ENCODE measurements at places on chromosomes 1 and 21.
A peak's percentile ranks its signal among the peaks of the same experiment; 100 is the strongest.

DNA sequence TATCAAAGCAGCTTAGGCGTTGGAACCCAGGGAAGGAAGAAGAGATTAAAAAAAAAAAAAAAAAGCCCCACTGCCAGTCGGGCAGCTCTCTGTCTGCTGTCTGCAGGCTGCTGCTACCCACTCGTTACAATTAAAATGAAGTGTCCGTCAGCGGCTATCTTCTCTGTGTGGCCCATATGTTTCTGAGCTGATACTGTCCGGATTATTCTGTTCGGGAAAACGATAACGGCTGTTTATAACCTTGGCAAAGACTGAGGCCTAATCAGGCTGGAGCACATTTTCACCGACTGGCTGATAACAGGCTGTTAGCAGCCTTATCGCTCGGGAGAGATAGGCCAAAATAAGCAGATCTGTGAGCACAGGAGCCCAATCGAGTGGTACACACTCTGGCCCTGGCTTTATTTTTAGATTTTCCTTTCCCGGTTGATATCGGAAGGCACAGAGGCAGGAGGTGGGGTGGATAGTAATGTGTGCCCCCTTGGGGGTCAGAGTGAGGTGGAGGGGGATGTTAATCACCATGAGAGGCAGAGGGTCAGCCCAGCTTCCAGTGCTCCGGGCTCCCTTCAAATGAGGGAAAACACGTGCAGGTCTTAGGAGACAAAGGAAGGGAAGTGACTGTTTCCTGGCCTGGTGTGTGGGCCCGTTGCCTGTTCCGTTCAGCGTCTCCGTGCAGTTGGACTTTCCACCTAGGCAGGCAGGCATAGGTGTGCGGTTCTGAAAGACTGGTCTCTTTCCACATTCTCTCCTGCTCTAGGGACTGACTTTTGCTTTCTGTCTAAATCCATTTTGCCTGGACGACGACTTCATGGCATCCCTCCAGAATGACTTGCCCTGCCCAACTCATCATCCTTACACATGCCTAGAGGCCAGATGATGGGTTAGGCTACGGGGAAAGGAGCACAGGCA, 153.4 kb downstream of the PBX1 start:
- no peak for DNase-seq

- no peak for DNase-seq
These were observed 4.5 kb downstream of the TRAF5 start for GRCh38 chr1:211331011-211331709.

DNA sequence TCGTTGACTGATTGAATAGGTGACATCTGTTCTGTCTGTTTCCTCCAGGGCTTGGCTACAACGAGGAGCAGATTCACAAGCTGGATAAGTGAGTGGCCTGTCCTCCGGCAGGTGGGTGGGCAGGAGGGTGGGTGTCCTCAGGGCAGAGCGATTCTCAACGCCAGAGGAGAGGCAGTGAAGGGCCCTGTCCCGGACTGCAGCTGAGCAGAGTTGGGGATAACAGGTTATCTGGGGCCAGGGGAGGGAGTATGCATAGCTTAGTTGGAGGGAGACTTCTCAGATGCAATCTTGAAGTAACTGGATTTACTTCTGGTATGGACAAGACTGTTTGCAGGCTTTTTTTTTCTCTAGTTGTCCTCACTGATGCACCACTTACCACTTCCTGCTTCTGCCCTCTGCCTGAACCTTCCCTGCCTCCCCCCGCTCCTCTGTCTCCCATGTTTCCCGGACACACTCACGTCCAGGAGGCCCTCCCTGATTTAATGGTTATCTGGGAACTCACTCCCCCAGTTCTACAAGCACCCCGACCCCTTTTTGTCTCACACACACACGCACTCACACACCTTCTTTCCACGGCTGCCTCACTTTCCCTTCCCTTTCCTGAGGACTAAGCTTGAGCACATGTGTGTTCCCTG, 16.4 kb upstream of the RASSF5 start:
- no peak for DNase-seq

DNA sequence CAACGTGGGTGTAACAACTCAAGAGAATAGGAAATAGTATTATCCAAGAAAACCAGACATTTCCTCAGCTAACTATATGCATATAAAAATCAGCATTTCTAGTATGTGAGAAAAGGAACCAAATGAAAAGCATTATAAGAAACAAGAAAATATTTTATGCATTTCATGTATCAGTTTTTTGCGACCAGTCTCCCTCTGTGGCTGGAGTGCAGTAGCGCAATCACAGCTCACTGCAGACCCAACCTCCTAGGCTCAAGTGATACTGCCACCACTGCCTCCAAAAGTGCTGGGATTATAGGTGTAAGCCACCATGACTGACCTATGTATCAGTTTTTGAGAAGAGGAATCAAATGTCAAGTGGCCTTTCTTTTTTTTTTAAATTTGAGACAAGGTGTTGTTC, 31.0 kb downstream of the SLC16A1 start:
- no peak for DNase-seq

GRCh38 chr1:201405484-201405831, 6.3 kb upstream of the LAD1 start:
- DNase-seq, result no peak

GRCh38 chr1:48756683-48757316, 19.9 kb downstream of the BEND5 start:
- no peak for DNase-seq

DNA sequence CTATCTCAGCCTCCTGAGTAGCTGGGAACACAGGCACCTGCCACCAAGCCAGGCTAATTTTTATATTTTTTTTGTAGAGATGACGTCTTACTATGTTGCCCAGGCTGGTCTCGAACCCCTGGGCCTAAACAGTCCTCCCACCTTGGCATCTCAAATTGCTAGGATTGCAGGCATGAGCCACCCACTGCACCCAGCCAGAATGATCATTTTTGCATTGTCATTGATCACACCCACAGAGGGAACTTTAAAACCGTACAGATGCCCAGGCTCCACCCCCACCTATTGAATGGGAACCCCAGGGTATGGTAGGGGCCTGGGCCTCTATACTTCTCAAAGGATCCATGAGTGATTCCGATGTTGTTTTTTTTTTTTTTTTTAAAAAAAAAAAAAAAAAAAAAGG, 36.7 kb downstream of the ETNK2 start:
- DNase-seq, result no peak

GRCh38 chr1:40981691-40982448, 2.4 kb downstream of the CTPS1 start:
- no peak for DNase-seq

GRCh38 chr1:241637046-241637590, 3.1 kb downstream of the CHML start:
- no peak for DNase-seq

GRCh38 chr1:118773656-118774055, 214.5 kb downstream of the TBX15 start:
- DNase-seq, result no peak

- no peak for DNase-seq
These were observed 67.5 kb upstream of the ACOT11 start for GRCh38 chr1:54480525-54480848.

DNA sequence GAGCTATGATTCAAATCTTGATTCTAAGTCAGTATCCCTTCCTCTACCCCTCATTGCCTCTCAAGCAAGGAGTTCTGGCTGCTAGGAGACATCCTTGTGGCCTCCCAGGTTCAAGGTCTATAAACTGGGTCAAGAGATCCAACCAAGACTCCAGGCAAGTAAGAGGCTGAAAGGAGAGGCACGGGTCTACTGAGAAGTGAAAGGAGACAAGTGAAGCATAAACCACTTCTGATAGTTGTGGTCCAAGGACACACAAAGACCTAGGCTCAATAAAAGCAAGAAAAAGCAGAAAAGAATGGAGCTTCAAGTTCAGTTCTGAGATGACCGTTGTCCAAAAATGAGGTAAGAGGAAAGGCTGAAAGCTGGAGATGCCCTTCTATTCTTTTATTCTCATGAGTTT, 17.8 kb upstream of the PPP2R5A start:
- DNase-seq, result no peak

DNA sequence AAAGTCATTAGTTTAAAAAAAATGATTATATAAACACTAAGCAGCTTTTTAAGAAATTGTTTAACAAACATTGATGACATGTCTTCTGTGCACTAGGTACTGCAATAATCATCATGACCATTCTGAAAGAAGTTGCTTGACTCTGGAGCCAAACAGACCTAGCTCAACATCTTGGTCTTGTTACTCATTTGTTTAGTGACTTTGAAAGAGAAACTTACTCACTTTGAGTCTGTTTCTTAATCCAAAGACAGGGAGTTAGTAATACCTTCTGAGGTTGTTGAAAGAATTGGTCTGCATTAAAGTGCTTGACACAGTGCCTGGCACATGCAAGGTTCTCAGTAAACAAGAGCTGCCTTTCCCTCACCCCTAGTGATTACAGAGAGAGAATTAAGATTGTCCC, 84.4 kb downstream of the SGIP1 start:
- DNase-seq, result no peak

DNA sequence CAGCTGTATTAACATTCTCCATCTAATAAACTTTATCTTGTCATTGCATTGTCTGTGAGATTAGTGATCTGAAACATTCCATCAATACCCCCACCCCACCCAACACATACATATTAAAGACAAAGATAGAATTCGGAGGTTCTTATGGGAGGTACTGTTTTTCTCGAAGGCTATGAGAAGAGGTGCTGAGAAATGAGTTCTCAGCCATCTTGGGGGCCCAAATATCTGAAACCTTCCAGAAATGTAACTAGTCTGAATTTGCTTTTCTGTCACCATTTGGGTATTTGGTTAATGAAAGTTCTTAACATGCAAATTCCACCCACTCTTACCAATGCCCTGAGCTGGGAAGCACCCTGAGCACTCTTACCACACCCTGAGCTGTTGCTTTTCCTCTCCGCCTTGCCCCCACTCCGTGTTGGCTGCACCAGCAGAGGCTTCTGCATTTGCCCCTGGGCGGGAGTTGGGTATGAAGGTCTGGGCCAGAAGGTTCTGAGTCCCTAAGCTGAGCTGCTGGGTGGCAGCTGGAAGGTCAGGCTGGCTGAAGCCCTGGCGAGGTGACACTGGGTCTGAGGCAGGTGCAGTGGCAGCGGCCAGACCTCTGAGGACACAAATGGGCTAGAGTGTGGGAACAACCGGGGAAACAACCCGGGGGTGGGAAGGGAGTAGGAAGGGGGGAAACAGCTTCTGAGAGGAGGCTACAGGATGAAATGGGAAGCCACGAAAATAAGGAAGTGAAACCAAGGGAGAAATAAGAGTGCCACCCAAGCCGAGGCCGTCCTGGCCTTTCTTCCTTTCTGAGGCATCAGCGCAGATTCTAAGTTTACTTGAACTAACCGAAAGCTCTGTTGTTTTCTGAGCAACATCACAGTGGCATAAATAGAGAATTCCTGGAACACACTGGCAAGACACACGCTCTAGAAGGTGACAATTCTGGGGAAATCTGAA, 26.3 kb upstream of the IER5 start:
- DNase-seq, result no peak

DNA sequence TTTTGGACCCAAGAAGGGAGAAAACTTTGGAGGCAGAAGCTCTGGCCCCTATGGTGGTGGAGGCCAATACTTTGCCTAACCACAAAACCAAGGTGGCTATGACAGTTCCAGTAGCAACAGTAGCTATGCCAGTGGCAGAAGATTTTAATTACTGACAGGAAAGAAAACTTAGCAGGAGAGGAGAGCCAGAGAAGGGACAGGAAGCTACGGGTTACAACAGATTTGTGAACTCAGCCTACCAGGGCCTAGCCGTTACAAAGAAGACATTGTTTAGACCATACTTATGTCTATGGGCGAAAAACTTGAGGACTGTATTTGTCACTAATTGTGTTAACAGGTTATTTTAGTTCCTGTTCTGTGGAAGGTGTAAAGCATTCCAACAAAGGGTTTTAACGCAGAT, 10.4 kb upstream of the ACOT11 start:
- no peak for DNase-seq

- DNase-seq, result no peak
These were observed 109.8 kb downstream of the OMA1 start for GRCh38 chr1:58436615-58437297.

DNA sequence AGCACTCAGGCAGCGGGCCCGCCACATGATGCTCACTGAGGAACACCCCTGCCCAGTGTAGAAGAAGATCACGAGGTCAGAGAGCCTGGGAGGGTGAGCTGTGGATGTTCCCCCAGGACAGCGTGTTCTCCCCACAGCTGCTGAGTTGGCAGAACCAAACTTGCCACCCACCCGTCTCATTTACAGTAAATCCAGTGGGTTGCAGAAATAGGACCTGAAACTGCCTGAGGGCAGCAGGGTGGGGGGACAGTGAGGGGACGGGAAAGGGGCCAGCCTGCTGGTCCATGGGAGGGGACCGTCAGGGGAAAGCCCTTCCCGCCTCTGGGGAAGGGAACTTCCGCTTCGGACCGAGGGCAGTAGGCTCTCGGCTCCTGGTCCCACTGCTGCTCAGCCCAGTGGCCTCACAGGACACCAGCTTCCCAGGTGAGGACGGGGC, at the start of gene C1QB:
TSS of gene C1QB (plus strand) at position 356 of the 436 bp plus-strand sequence. CDS start 6,227 bp downstream, outside the sequence.
- DNase-seq, result no peak

DNA sequence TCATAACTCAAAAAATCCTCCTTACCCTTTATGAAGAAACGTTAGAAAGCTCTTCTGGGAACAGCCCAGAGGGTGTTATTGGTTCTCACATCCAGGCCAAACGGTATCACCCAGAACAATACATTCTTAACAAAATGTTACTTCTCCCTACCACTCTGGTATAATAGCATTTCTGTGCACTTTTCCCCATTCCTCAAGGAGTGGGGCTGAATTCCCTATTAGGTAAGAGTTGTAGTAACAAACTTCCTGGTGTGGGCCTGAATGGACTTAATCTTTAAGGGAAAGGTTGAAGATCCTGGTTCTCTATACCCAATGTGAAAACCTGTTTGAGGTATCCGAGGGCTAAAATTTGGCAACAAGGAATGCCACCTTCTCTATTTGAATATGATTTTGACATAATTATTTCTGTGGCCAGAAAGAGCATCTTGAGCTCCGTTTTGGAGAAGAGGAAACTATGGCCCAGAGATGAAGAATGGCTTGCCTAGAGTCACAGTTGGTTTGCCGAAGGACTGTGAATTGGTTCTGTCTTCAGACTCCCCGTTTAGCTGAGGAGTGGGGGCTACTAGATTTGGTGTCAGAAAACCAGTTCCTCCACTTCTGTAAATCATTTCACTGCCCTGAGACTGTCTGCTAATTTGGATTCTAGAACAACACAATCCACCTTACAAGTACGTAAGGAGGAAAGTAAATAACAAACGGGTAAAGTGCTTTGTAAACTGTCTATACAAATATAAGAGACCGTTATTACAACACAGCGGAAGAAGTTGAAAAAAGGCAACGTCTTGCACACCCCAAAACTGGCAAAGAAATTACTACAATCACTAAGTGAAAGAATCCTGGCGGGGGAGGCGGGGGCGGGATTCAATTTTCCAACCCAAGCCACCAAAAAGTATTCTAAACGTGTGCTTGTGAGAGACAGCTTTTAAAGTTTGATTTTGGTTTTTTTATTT, 2.3 kb downstream of the ANP32E start:
- DNase-seq, result peak; percentile 59

GRCh38 chr1:186708694-186709097, 28.5 kb upstream of the PTGS2 start:
- no peak for DNase-seq

Measured in NCI-H345 (cell line).